ENCODE measurements at places on chromosomes 6 and 20.

- H3K4me1 ChIP-seq, result no peaks in the 10 kb centered on the region
- no peak overlapping the region for H3K4me3 ChIP-seq
- H3K27ac ChIP-seq, result no peak overlapping the region
- no peak for DNase-seq
- no peaks in the 10 kb centered on the region for H3K27me3 ChIP-seq
Observed at GRCh38 chr6:156538875-156539660, 238.1 kb upstream of the ARID1B start.

DNA sequence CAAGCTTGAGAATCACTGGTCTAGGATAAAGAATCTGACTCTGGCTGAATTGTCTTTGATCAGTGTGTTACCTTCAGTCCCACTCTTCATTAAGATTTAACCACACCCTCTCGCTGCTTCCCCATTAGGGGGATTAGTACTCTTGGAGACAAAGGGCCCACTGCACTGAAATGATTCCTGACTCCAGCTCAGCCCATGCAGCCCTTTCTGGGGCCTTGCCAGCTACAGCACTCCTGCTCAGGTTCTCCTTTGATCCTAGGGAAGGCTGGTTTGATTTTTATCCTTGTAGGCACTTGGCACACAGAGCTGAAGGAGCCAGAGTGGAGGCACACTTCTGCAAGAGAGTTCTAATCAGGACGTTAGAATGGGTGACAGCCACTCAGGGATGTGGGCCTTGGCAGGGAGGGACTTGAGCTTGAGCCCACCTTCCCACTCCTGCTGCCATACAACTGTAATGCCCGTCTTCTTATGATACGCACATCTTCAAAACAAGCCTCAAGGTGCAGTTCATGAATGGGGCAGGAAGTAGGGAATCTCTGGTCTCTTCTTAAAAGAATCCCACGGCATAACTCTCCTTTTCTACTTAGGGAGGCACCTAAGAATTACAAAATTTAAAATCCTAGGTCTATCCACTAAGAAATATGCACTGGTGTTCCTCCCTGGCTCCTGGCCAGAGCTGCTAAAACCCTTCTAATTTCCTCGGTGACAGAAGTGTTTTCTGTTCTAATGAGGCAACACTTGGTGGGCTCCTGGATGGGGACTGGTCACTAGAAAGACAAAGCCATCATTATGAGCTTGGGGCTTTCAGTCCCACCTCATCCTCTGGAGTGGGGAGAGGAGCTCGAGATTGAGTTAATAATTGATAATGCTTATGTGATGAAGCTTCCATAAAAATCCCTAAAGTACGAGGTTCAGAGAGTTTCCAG lies 1.5 kb upstream of the SLA2 start:
- no peak overlapping the region for H3K4me3 ChIP-seq
- DNase-seq, result no peak
- H3K36me3 ChIP-seq, result no peaks in the 10 kb centered on the region
- no peak overlapping the region for H3K27ac ChIP-seq

DNA sequence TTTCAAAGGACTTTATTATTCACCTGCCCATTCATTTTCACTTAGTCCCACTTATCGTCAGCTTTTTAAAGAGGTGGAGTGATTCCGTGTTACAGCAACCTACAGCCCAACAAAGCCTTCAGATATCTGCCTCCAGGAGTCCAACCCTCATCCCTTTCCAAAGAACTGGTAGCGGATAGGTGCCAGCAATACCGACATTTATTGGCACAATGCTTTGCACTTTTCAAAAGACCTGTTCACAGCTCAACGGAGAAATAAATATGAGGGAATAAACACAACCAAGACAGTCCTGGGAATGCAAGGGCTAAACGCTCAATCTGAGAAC lies 819 bp upstream of the MTRF1L start:
- no peaks in the 10 kb centered on the region for H3K27me3 ChIP-seq
- H3K27ac ChIP-seq, result peak overlapping the region; percentile 93
- DNase-seq, result no peak
- peaks cover 18% of the 10 kb centered on the region for H3K4me1 ChIP-seq

DNA sequence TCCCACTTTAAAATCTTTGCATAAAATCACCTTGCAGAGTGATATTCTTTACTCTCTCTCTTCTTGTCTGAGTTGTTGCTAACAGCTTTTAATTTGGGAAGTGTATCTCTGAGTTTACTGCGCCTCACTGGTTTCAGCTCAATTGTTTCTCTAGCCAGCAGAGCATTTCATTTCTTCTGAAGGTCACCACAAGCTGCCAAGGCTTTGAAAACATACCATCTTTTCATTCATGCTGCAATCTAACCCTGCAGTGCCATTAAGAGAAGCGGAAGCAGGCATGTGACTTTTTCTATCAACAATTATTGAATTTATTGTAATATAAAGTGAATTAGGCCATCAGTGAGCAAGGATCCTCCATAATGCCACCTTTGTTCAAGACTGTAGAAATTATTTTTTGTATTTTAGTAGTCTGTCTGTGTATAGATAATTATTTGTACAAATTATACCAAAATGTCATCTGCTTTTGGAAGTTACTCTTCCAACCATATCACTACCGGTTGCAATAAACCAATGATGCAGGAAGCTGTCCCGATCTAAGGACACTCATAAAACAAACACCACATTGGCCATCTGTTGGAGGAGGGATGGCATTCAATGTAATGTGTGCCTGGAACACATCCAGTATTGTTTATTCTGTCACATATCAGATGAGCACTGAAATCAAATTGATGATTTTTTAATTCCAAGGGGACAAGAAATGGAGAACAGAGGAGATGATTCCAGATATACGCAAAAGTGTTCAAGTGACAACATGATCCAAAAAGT lies 26.8 kb downstream of the HS3ST5 start:
- H3K4me3 ChIP-seq, result no peak overlapping the region
- H3K4me1 ChIP-seq, result no peaks in the 10 kb centered on the region
- no peaks in the 10 kb centered on the region for H3K27me3 ChIP-seq
- DNase-seq, result no peak
- no peak overlapping the region for H3K27ac ChIP-seq

DNA sequence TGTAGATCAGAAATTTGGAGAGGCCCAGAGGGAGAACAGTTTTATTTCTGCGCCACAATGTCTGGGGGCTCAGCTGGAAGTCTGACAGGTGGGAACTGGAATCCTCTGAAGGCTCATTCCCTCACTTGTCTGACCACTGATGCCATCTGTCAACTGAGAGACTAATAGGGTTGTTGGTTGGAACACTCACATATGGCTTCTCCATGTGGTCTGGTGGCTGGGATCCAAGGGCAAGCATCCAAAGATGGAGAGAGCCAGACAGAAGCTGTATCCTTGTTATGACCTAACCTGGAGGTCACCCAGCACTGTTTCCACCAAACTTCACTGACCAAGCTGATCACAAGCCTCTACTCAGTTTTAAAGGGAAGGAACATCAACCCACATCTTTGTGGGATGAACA lies 117.9 kb upstream of the AKAP12 start:
- no peaks in the 10 kb centered on the region for H3K27me3 ChIP-seq
- H3K4me1 ChIP-seq, result no peaks in the 10 kb centered on the region
- peak overlapping the region; percentile 21 for H3K27ac ChIP-seq

DNA sequence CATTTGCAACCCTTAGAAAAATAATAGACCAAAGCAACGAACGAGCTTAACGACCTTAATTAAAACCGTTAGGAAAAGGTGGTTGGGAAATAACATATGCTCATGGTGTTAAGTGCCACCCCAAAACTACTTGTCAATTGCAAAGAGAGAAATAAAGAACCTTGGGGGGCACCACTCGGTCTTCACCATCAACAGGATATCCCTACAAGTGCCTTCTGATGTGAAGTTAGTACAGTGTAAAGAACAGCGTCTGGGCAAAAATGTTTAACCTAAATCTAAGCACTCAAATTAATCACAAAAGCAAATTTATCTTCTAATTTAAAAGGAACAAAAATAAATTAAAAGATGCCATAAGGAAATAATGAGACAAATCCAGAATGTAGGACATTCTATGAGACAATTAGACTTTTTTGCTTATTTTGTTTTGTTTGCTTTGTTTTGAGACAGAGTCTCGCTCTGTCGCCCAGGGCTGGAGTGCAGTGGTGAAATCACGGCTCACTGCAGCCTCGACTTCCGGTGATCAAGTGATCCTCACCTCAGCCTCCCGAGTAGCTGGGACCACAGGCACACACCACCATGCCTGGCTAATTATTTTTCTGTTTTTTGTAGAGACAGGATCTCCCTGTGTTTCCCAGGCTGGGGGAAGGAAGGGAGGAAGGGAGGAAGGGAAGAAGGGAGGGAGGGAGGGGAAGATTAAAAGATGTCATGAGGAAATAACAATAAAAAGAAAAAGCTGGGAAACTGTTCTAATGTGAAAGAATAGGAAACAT lies 41.3 kb upstream of the BTN3A2 start:
- H3K27me3 ChIP-seq, result peaks cover 12% of the 10 kb centered on the region
- H3K4me1 ChIP-seq, result peaks cover 7% of the 10 kb centered on the region
- no peak for DNase-seq
- no peak overlapping the region for H3K27ac ChIP-seq
- no peaks in the 10 kb centered on the region for H3K36me3 ChIP-seq

DNA sequence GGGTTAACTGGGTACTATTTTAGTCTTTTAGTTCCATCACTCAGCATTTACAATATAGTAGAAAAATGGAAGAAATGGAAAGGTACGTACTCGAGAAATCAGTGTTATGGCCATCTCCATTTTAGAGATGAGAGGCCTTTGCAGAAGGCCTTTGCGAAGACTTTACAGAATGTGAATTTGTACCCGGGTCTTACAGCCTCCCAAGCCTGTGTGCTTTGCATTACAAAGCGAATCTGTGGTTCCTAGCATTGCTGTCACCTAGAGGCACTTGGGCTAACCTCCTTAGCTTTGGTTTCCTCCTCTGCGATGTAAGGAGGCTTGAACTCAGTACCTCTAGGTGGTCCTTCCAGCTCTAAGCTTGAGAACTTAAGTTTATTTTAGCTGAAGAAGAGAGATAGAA lies 10.9 kb downstream of the VAPB start:
- no peak overlapping the region for H3K4me3 ChIP-seq
- no peak for DNase-seq
- no peaks in the 10 kb centered on the region for H3K36me3 ChIP-seq
- no peaks in the 10 kb centered on the region for H3K27me3 ChIP-seq

- no peaks in the 10 kb centered on the region for H3K36me3 ChIP-seq
- H3K4me1 ChIP-seq, result no peaks in the 10 kb centered on the region
- no peak for DNase-seq
- no peak overlapping the region for H3K4me3 ChIP-seq
- no peaks in the 10 kb centered on the region for H3K27me3 ChIP-seq
Observed at GRCh38 chr20:62838128-62838891, 21.5 kb downstream of the COL9A3 start.

GRCh38 chr20:6680854-6681253 lies 86.6 kb upstream of the BMP2 start:
- no peak overlapping the region for H3K27ac ChIP-seq
- no peak for DNase-seq
- H3K4me3 ChIP-seq, result no peak overlapping the region
- H3K27me3 ChIP-seq, result no peaks in the 10 kb centered on the region
- H3K36me3 ChIP-seq, result no peaks in the 10 kb centered on the region

GRCh38 chr6:139249395-139249794 lies 42.4 kb downstream of the TXLNB start:
- H3K36me3 ChIP-seq, result no peaks in the 10 kb centered on the region
- H3K4me1 ChIP-seq, result peaks cover 18% of the 10 kb centered on the region
- H3K4me3 ChIP-seq, result no peak overlapping the region
- H3K27ac ChIP-seq, result no peak overlapping the region
- H3K27me3 ChIP-seq, result no peaks in the 10 kb centered on the region
- DNase-seq, result no peak

- no peak overlapping the region for H3K27ac ChIP-seq
- H3K4me3 ChIP-seq, result no peak overlapping the region
- DNase-seq, result no peak
- H3K36me3 ChIP-seq, result no peaks in the 10 kb centered on the region
Observed at GRCh38 chr6:168647271-168647670, 206.3 kb downstream of the SMOC2 start.

- no peaks in the 10 kb centered on the region for H3K4me1 ChIP-seq
- no peak overlapping the region for H3K27ac ChIP-seq
- H3K36me3 ChIP-seq, result no peaks in the 10 kb centered on the region
- no peaks in the 10 kb centered on the region for H3K27me3 ChIP-seq
Observed at GRCh38 chr20:58072695-58073671, 155.5 kb downstream of the ANKRD60 start.

GRCh38 chr20:5216663-5217062 lies 89.9 kb downstream of the CDS2 start:
- H3K27ac ChIP-seq, result no peak overlapping the region
- H3K27me3 ChIP-seq, result no peaks in the 10 kb centered on the region
- no peaks in the 10 kb centered on the region for H3K36me3 ChIP-seq
- H3K4me1 ChIP-seq, result no peaks in the 10 kb centered on the region
- no peak for DNase-seq

DNA sequence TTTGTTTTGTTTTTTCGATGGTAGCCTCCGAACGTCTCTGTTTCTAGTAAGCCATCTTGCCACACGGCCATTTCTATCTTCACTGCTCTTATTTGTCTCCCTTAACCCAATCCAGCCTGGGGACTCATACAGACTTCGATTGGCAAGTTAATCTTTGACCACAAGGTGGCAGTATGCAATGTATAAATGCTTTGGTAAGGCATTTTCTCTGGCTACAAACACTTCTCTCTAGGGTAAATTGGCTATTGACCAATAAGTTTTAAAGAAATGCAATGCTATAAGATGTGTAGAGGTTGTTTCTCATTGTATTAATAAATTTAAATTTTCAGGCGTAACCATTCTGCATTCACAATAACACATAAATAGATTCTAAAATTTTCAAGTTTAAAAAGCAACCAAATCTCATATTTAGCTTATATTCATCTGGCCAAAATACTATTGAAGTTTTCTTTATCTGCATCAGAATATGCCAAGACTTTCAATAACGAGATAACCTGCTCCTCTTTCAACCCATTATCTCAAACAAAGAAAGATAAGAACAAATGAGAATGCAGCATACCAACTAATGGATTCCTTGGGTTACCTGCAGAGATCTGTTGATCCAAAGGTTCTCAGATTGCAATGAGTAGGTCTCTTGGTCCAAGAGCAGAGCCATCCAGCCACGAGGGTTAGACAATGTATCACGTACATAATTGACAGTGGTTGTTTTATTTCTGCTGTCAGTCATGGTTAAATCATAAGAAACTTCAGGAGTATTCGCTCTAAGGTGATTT lies 231.9 kb downstream of the PKHD1 start:
- DNase-seq, result no peak
- H3K4me3 ChIP-seq, result no peak overlapping the region
- no peaks in the 10 kb centered on the region for H3K27me3 ChIP-seq
- H3K4me1 ChIP-seq, result no peaks in the 10 kb centered on the region
- H3K27ac ChIP-seq, result no peak overlapping the region

GRCh38 chr20:41340327-41341055 lies at the start of gene LPIN3:
LPIN3 (plus strand) TSS chr20:41340821; CDS start chr20:41345804, 4,983 bp downstream.
- no peaks in the 10 kb centered on the region for H3K27me3 ChIP-seq
- peak within 1 kb of the TSS; percentile 96 for H3K27ac ChIP-seq
- H3K36me3 ChIP-seq, result peaks cover 4% of the 10 kb centered on the region
- peaks cover 38% of the 10 kb centered on the region for H3K4me1 ChIP-seq
- peak within 1 kb of the TSS; percentile 57 for H3K4me3 ChIP-seq

- DNase-seq, result no peak
- no peak overlapping the region for H3K4me3 ChIP-seq
- peaks cover 16% of the 10 kb centered on the region for H3K4me1 ChIP-seq
- H3K27ac ChIP-seq, result no peak overlapping the region
- H3K36me3 ChIP-seq, result peaks cover 7% of the 10 kb centered on the region
- no peaks in the 10 kb centered on the region for H3K27me3 ChIP-seq
Observed at GRCh38 chr20:5189917-5190316, 63.1 kb downstream of the CDS2 start.

GRCh38 chr6:54335871-54336270 lies 27.6 kb downstream of the TINAG start:
- H3K27me3 ChIP-seq, result no peaks in the 10 kb centered on the region
- H3K27ac ChIP-seq, result no peak overlapping the region
- DNase-seq, result no peak
- no peak overlapping the region for H3K4me3 ChIP-seq
- H3K4me1 ChIP-seq, result no peaks in the 10 kb centered on the region
- H3K36me3 ChIP-seq, result no peaks in the 10 kb centered on the region
